Thyroid gland (tissue), 4 donors: ENCODE measurements at places on chromosomes 16 and 17. TPM values are rescaled to one million over a fixed set of nuclear protein-coding genes. Genes with fewer than 3 reads are reported as not detected.

DNA sequence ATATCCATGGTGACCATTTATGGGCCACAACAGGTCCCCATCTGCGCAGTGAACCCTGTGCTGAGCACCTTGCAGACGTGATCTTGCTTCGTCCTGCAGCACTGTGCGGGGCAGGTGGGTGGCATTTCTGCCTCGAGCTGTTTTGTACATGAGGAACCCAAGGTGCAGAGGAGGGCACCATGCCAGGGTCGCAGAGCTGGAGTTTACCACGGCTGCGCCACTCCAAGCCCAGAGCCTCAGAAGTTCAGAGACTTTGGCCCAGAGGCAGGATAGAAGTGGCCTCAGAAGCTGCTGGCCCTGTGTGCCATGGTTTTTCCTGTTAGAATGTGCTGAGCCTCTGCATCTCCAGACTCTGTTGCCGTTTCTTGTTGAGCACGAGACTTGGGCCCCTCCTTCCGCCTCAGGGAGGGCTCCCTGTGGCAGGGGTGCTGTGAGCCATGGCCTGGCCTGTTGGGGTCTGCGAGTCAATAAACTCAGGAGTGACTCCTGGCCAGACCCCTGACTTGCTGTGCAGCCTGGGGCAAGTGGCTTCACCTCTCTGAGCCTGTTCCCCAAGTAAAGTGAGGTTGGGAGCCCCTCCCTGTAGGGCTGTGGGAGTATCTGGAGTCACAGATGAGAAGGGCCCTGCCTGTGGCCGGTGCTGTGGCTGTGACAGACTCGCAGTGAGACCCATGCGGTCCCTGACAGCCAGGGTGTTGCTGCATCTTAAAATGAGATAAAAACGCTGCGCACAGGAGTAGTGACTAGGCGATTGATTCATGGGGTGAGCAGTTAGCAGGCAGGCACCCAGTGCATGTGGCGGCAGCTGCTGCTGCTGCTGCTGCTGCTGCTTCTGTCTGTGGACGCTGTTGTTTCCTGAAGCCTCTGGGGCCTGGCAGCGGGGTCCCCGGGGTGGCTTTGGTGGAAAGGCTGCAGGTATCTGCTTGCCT lies 11.8 kb downstream of the MAP2K3 start:
- H3K4me1 ChIP-seq, result no peaks in the 10 kb centered on the region
- no peak for DNase-seq
- H3K36me3 ChIP-seq, result peaks cover 23% of the 10 kb centered on the region
- H3K27me3 ChIP-seq, result no peaks in the 10 kb centered on the region
- no peak overlapping the region for H3K27ac ChIP-seq

GRCh38 chr16:80806927-80807340 lies 2.5 kb upstream of the CDYL2 start:
- no peak for DNase-seq
- H3K4me1 ChIP-seq, result peaks cover 3% of the 10 kb centered on the region
- H3K36me3 ChIP-seq, result no peaks in the 10 kb centered on the region
- H3K4me3 ChIP-seq, result no peak overlapping the region
- no peak overlapping the region for H3K27ac ChIP-seq
- no peaks in the 10 kb centered on the region for H3K27me3 ChIP-seq

DNA sequence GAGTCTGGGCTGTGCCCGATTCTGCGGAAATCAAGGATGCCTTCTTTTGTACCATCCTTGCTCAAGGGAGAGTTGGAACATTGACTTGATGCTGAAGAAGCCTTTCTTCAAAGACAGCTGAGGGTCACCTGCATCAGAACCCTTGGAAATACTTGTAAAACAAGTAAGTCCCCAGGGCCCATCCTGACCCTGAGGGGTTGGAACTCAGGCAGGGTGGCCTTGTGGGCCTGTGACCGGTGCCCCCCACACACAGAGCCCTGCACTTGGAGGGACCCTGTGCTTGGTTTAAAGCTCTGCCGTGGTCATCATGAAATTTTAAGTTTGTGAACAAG lies 56.9 kb downstream of the WIPI1 start:
- no peaks in the 10 kb centered on the region for H3K36me3 ChIP-seq
- H3K4me3 ChIP-seq, result no peak overlapping the region
- H3K27me3 ChIP-seq, result no peaks in the 10 kb centered on the region

Gene OR3A3
- not detected for total RNA-seq

DNA sequence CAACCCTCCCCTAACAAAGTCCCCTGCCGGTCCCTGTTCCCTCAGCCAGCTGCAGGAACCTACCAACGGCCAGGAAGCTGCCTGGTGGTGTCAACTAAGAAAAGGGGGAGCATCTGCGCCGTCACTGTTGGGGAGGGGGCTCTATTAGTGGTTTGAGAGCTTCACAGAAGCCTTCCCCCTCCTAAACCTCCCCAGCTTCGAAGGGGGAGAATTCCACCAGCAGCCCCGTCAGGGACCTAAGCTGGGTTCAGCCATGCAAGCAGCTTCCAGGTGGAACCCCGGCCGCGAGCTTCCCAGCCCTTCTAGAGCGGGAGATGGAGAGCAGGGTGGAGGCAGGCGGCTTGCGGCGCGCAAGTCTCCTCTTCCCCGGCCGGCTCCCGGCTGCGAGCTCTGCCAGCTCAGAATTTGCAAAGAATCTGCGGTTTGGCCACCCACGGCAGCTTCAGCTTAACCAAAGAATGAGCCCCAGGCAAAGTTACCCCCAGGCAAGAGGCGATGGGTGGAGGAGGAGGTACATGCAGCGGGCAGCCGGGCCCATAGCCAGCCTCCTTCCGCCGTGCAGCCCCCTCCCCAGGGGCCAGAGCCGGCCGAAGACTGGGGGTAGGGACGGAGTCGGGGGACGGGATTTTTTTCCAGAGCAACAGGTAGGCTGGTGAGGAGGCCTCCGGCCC lies 33.7 kb downstream of the DDX19A start:
- peaks cover 8% of the 10 kb centered on the region for H3K4me1 ChIP-seq
- peaks cover 8% of the 10 kb centered on the region for H3K36me3 ChIP-seq
- H3K27ac ChIP-seq, result peak overlapping the region; percentile 75
- no peaks in the 10 kb centered on the region for H3K27me3 ChIP-seq
- H3K4me3 ChIP-seq, result peak overlapping the region; percentile 69

Gene CPHXL2
- not detected for total RNA-seq
